ENCODE measurements at places on chromosomes 13 and 19. TPM values are rescaled to one million over a fixed set of nuclear protein-coding genes. Genes with fewer than 3 reads are reported as not detected.

ATP4A gene
- total RNA-seq, result not detected

SRRM5 gene
- 0.06 TPM for total RNA-seq

TDRD12 gene
- total RNA-seq, result not detected

SACS gene
- total RNA-seq, result 12.1 TPM

SPRED3 gene
- total RNA-seq, result 2.1 TPM

DCT gene
- total RNA-seq, result not detected

DMKN gene
- 10.6 TPM for total RNA-seq

ZNF836 gene
- total RNA-seq, result 10.4 TPM

NLRP4 gene
- total RNA-seq, result not detected

PRKACA gene
- total RNA-seq, result 82.4 TPM

DOCK6 gene
- 24.7 TPM for total RNA-seq

SLC10A2 gene
- not detected for total RNA-seq

ZNF66 gene
- total RNA-seq, result 0.12 TPM

LRRC63 gene
- total RNA-seq, result not detected

Measured in cardiac ventricle fibroblast (primary cell).